ENCODE measurements at places on chromosomes 16 and 17. TPM values are rescaled to one million over a fixed set of nuclear protein-coding genes. Genes with fewer than 3 reads are reported as not detected.

SLC35G6 gene
- total RNA-seq: not detected

PIPOX gene
- 5.3 TPM for total RNA-seq

SMIM36 gene
- 3.7 TPM for total RNA-seq

PLXDC1 gene
- total RNA-seq: 49.3 TPM

IGF2BP1 gene
- 12.0 TPM for total RNA-seq

DHRS7C gene
- total RNA-seq: 1.7 TPM

TMEM100 gene
- total RNA-seq: 10.3 TPM

RNF222 gene
- not detected for total RNA-seq

IL4R gene
- total RNA-seq: 18.9 TPM

NCOR1 gene
- 162 TPM for total RNA-seq

COPS3 gene
- total RNA-seq: 77.8 TPM

IL17C gene
- total RNA-seq: not detected

MYLK3 gene
- total RNA-seq: 4.6 TPM

MT3 gene
- not detected for total RNA-seq

NKD1 gene
- 15.0 TPM for total RNA-seq

BCO1 gene
- 11.5 TPM for total RNA-seq

FOXN1 gene
- not detected for total RNA-seq

GFER gene
- total RNA-seq: 14.7 TPM

KRTAP2-2 gene
- total RNA-seq: not detected

MT1E gene
- total RNA-seq: 3.1 TPM

ATP6V0D1 gene
- 136 TPM for total RNA-seq

CARD14 gene
- 4.8 TPM for total RNA-seq

CRHR1 gene
- total RNA-seq: 20.6 TPM

KRTAP4-12 gene
- total RNA-seq: not detected

EPOP gene
- total RNA-seq: 1.1 TPM

TIGD7 gene
- total RNA-seq: 26.5 TPM

ABCC11 gene
- not detected for total RNA-seq

TERB1 gene
- total RNA-seq: not detected

MT1A gene
- not detected for total RNA-seq

MFAP4 gene
- total RNA-seq: 84.2 TPM

CDK3 gene
- total RNA-seq: 7.5 TPM

CASKIN2 gene
- total RNA-seq: 23.3 TPM

JPT2 gene
- total RNA-seq: 35.5 TPM

C16orf96 gene
- total RNA-seq: 0.38 TPM

INTS2 gene
- total RNA-seq: 36.6 TPM

ECI1 gene
- total RNA-seq: 40.5 TPM

GPR142 gene
- total RNA-seq: 0.44 TPM

SNAI3 gene
- 1.4 TPM for total RNA-seq

CNTD1 gene
- total RNA-seq: not detected

C16orf89 gene
- total RNA-seq: 1.2 TPM

DNAH2 gene
- 0.60 TPM for total RNA-seq

MAP2K3 gene
- total RNA-seq: 15.3 TPM

KCNG4 gene
- 1.8 TPM for total RNA-seq
